Mesenteric fat pad (tissue), 1 donor: ENCODE measurements at places on chromosomes 1 and 21. TPM values are rescaled to one million over a fixed set of nuclear protein-coding genes. Genes with fewer than 3 reads are reported as not detected.

The FCRL4 gene
- total RNA-seq, result not detected

The HPCAL4 gene
- not detected for total RNA-seq

The CR1L gene
- total RNA-seq, result 0.71 TPM

The LAMC2 gene
- 1.0 TPM for total RNA-seq
